ENCODE measurements at places on chromosomes 7 and 10.

- DNase-seq = no peak
Observed at GRCh38 chr10:4181081-4181480, 396.1 kb upstream of the KLF6 start.

DNA sequence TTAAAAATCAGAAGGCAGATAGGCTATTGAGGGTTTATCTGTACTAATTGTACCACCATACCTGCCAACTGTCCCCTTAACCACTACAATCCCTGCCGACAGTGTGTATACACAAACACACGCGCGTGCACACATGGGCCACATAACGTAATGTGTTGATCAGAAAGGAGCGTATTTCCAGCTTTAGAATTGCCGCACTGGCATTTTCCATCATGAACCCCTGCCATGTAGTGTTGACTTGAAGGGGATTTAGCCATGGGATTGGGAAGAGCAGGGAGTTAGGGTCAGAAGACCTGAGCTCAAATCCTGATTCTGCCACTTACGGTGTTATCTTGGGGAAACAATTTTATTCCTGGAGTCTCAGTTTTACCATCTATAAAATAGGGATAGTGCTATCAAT, 158.9 kb downstream of the TCF7L2 start:
- DNase-seq = no peak

DNA sequence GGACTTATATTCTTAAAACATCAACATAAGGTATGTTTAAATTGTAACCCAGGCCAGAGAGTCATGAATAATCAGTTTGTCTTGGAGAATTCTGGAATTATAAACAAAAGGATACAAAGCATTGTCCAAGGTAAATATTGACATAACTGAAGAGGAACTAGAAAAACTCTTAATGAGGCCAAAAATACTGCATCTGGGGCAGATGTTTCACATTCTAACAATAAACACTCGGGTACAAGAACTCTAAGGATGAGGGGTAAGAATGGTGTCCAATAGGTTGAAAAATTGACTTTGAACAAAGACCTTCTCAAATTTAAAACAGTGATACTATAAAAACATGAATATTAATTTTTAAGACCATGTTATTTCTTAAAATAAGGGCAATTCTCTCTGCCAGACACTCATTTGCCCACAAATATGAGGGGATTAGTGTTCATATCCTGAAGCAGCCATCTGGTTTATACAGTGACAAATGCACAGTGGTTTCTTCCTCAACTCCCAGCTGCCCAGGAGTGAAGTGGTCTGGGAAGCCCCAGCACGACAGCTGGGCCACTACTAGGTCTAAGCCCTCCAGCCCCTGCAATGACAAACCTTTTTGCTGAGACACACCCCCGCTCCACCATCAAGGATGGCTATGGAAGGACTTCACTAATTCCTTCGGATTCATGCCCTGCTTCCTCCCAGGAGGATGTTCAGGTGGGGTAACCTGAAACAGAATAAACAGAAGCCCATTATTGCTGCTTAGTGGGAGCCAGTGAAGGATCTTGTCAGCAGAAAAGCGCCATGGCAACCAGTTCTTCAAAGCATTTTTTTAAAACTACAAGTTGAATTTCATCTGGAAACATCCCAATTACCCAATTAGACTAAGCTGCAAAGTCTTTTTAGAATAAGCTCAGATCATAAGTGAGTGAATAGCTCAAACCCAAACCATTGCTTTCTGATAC, 107.5 kb upstream of the ARID5B start:
- DNase-seq = no peak

DNA sequence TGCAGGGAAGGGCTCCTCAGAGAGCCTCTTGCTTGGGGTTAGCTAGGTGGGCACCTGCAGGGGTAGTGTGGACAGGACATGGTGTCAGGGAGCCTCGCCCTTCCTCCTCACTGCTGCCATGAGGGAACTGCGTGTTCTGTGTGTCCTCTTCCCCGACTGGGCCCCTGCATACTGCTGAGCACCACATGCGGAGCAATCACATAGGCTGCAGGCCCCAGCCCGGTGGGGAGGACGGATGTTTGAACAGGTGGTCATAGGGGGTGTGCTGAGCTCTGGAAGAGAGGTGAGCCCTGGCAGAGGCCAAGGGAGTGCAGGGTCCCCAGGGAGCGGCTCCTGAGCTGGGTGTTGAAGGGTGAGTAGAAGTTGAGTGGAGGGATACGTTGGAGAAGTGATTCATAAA, 48.3 kb upstream of the ZMIZ2 start:
- no peak for DNase-seq

DNA sequence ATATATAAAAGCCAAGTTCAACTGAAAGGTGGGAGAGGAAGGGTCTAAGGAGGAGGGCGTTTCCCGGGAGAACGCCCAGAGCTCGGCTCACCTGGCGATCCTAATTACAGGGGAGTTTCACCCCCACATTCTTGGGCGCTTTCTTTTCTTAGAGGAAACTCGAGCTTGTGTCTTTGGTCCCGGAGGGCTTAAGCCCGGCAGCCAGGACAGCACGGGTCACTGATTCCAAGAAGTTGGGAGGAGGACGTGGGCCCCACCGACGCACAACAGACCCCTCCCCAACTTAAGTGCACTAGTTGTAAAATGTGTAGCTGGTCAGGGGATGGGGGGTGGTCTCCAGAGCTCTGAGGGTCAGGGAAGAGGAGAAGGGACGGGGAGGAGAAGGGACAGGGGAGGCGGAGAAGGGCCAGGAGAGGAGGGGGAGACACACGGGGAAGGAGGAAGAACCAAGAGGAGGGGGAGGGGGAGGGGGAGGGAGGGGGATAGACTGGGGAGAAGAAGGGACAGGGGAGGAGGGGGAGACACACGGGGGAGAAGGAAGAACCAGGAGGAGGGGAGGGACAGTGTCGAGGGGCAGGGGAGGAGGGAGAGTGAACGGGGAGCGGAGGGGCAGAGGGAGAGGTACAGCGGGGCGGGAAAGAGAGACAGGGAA, 874 bp downstream of the BAIAP2L1 start:
- no peak for DNase-seq

- no peak for DNase-seq
Observed at GRCh38 chr7:30038196-30038980, 10.2 kb downstream of the PLEKHA8 start.

DNA sequence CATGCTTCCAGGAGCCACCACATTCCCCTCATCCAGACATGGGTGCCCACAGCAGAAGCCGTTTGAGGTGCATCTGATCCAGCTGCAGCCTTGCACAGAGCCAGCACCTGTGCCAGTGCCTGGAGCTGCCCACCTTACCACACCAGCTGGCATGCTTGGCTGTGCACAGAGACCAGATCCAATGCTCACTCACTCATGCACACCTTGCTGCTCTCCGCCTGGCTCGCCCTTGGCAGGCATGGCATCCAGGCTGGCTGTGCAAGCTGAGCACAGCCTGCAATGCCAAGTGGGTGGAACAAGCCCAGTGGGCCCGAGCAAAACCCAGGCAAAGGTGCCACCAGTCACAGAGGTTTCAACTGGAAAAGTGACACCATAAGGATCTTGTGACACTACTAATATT, 66.9 kb upstream of the SEMA3A start:
- DNase-seq = no peak

DNA sequence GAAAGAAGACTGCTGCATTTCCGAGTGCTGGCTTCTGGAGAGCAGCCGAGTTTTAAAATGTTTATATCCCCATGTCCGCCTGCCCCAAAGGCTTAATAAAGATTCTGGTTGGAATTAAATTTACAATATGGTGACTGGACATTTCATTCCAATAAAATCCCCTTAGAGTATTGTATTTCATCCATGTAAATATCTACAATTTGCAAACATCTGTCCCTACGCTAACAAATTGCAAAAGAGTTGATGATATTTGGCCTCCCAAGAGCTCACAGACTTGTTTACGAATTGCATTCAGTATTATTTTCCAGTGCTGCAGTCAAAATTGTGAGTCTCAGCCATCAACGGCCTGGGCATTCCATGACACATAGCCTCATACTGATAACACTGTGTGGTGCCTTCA, 50.1 kb downstream of the PLEKHS1 start:
- no peak for DNase-seq

- DNase-seq = no peak
Observed at GRCh38 chr10:48608976-48609375, 4.1 kb upstream of the ARHGAP22 start.

- DNase-seq = no peak
Observed at GRCh38 chr7:74293577-74293908, 4.3 kb downstream of the CLIP2 start.

DNA sequence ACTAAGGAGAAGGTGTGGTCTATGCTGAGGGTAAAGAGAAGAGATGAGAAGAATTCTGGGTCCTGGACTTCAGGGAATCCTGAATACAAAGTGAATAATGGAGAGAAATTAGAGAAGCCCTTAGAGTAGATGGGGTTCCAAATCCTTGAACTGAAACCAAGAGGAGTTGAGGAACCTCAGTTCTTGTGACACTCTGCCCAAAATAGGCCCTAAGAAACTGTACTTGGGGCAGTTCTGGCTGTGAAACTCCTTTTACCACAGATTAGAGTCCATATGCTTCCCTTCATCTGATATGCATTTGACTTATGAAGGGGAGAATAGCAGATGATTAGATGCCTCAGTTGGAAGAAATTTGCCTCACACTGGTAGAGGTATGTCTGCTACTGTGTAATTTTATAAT, 19.0 kb downstream of the TES start:
- DNase-seq = no peak

- no peak for DNase-seq
Observed at GRCh38 chr10:108250936-108251620, 1086.6 kb upstream of the SORCS1 start.

GRCh38 chr7:28865601-28866144, 92.5 kb downstream of the TRIL start:
- no peak for DNase-seq

GRCh38 chr7:25134358-25135010, 9.4 kb upstream of the CYCS start:
- DNase-seq = no peak

GRCh38 chr10:49619613-49620012, 5.8 kb downstream of the CHAT start:
- no peak for DNase-seq

DNA sequence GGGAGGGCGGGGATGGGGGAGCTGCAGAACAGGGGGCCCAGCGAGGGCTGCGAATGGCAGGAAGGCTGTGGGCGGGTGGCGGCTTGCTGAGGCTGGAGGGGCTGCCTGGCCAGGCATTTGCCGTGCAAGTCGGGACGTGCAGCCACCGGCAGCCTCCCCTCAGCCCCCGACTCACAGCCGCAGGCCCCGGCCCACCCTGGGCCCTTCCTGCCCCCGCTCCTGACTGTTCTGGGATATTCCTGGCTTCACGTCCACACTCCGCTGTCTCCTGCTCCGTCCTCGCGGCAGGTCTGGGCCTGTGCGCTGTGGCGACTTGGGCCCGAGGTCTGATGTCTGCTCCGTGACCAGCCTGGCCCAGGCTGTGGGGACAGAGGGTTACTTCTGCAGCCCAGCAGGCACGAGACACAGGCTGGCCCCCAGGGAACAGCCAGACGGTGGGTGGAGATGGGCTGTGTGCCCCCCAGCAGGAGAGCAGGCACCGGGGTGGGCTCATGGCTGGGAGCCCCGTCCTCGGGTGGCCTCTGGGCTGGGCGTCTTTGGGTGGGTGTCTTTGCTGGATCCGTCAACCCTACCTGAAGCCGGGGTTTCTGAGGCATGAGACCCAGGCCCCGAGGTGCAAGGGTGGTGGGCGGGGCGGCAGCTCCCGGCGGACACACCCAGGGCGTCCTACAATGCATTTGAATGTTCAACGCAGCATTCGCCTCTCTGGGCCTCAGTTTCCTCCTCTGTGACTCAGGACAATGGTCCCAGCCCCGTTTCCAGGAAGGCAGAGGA, 86.5 kb downstream of the FOXL3 start:
- no peak for DNase-seq

DNA sequence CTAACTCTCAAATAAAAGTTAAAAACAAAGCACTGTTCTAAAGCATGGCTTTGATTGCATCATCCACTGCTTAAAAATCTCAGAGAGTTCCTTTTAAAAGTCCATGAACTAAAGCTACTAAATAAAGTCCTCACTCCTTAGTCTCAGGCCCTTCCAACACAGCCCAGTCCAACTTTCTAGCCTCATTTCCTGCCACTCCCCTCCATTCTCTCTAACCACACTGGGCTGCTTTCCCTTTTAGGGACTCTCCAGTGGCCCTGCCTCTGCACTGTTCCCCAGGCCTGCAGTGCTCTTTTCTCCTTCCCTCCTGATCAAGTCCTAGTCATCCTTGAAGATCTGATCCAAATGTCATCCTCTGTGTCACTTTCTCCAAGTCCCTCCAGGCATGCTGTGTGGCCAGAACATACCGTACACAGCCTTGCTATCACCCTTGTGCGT, 56.9 kb upstream of the PPP1R3C start:
- no peak for DNase-seq

GRCh38 chr10:110547139-110547761, 20.2 kb upstream of the SMC3 start:
- DNase-seq = no peak

DNA sequence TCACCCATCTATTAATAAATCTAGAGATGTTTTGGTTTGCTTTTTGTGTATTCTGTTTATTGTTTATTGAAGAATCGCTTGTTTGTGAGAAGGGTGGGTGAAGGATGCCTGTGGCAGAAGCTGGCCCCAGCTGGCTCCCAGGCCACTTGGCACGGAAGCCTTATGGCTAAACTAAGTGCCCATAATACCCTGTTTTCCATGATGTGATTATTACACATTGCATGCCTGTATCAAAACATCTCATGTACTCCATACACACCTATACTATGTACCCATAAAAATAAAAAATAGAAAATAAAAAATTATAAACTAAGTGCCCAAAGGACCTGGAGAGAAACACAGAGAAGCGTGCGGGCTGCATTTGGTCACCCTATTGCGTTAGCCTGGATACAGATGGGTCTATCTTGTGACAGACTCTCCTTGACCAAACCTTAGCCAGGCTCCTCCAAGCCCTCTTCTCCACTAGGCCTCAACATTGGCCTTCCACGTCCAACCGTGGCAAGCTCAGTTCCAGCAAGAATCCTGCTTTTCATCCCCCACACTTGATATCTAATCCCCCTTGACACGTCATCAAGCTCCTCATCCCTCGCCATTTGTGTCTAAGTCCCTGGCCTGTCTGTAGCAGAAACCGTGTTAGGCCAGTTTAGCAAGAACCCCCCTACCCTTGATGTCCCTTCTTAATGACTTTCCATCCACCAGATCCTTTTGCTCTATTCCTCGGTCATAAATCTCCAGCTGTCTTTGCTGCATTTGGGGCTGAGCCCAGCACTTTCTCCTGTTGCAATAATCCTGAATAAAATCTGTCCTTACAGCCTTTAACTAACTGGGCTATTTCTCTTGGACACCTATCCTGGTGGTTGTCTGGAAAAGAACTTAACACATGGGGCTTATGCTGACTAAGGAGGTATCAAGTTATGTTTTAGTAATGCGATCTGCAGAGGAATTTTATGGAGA, 245.2 kb downstream of the TNS3 start:
- no peak for DNase-seq

- no peak for DNase-seq
Observed at GRCh38 chr10:67022099-67022498, 96.3 kb downstream of the LRRTM3 start.

- no peak for DNase-seq
Observed at GRCh38 chr7:45389073-45389872, 184.9 kb upstream of the ADCY1 start.

DNA sequence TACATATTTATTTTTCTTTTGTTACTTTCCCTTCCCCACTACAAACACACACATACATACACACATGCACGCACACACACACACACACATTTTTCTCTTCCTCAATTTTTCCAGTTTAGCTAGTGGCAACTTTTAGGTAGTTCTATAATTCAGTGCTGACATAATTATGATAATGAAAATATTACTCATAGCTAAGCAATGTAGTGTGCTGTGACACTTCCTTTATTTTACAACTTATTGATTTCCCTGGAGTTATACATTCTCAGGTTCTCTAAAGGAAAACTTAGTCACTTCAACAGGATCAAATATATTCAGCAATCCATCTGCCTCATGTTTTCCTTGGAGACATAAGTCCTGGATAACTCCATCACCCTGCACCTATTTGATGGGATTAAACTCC, 151.6 kb downstream of the CACNA2D1 start:
- no peak for DNase-seq

Measured in stimulated activated CD8-positive, alpha-beta memory T cell treated with anti-CD3 and anti-CD28 coated beads, Interleukin-15, amount 100 ng/mL, for 4 hours (primary cell).